ENCODE measurements at places on chromosomes 3 and 15.

GRCh38 chr15:101207867-101208288 lies 44.0 kb downstream of the CHSY1 start:
- no peak for DNase-seq

GRCh38 chr3:47259114-47259513 lies 23.5 kb downstream of the KIF9 start:
- DNase-seq = no peak

DNA sequence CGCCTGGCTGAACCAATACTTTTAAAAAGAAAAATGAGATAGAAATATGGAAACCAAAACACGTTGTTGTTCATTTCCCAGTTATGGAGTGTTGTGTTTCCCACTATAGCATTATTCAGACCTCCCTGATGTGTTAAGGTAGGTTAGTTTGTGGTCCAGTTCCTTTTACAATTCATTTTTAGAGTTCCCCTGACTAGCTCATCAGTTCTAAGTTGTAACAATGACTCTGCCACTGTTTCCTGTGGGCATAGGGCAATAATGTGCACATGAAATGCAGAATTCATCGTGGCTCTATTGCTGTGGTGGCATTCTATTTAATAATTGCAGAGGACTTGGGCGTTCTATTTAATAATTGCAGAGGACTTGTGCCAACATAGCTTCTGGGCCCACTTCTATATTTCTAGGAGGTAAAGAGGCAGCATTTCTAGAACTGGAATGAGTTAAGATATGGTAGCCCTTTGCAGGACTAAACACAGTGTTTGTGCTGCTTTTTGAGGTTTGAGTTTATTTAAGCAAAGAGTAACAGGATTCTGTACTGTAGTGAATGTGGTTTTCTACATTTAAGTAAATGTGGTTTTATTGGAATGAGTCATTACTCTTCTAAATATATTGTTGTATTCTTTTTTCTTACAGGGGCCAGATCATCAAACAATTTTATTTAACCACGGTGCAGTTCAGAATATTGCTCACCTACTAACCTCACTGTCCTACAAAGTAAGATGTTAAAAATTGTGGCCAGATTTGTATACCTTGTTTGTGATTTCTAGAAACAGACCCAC lies 47.5 kb downstream of the ARMC8 start:
- DNase-seq = no peak

GRCh38 chr3:159488602-159489001 lies 500.0 kb upstream of the IL12A start:
- no peak for DNase-seq

- no peak for DNase-seq
Observed at GRCh38 chr3:52350416-52350815, 34.3 kb downstream of the DNAH1 start.

DNA sequence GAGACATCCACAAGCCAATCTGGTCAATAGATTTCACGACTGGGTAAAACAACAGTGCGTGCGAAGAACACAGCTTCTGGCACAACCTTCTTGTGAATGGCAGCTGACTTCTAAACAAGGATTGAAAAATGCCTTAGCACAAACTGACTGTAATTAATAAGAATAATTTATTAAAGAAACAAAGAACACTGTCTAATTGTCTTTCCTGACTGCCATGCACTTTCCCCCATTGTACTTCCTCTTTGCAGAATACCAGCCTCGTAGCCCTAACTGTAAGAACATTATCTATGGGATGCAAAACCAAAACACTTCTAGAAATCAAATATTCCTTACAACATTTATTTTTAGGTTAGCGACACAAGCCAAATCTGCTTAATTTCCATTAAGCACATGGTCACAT lies 6.5 kb downstream of the FOXP1 start:
- DNase-seq = no peak

GRCh38 chr3:153666991-153667740 lies 454.0 kb upstream of the ARHGEF26 start:
- DNase-seq = no peak

DNA sequence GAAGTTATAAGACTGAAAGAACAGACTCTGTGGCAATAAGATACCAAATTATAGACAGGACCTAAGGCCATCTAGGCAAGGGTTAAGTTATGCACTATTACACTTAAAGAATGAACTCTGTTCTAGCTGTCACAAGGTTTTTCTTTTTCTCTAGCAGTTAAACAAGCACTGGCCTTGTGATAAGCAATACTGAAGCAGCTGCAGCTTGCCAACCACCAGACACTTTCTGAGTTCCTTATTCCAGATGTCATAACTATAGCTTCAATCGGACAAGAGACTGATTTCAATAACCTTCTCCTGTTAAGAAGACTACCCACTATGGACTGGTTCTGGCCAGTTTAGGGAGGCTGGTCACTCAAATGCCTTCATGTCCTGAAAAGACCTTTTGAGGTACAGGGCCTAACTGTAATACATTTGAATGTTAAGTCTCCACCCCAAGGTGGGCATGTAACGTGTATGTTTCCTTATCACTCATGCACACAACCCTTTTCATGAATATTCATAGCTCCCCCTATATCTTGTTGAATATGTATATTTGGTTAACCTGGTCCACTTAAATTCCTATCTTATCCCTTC lies 85.8 kb downstream of the CFAP20DC start:
- DNase-seq = no peak

- DNase-seq = no peak
Observed at GRCh38 chr3:28916713-28917499, 364.0 kb upstream of the RBMS3 start.

DNA sequence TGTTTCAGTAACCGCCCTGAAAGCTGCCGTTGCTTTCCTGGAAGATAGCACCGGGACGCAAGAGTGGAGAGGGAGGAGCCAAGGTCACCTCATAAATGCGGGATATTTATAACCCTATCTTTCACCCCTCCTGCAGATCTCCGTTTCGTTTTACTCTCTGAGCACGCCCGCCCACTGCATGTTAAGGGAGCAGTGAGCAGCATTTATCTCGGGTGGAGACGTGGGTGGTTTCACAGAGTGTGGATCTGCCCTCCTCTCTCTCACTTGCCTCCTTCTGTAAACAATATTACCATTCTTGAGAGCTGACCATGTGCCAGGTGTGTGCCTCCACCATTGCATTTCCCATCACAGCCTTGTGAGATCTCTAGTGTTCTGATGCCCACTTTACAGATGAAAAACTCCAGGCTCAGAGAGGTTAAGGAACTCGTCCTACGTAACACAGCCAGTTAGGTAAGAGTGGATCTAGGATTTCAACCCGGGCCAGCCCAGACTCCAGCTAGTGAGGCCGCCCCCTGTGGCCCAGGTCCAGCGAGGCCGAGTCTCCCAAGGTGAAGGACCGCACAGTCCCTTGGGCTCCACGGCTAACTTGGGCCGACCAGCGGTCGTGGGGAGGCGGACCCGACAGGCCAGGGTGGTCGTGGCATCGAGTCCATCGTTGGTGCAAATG lies 16.9 kb upstream of the SEMA4B start:
- DNase-seq = no peak

DNA sequence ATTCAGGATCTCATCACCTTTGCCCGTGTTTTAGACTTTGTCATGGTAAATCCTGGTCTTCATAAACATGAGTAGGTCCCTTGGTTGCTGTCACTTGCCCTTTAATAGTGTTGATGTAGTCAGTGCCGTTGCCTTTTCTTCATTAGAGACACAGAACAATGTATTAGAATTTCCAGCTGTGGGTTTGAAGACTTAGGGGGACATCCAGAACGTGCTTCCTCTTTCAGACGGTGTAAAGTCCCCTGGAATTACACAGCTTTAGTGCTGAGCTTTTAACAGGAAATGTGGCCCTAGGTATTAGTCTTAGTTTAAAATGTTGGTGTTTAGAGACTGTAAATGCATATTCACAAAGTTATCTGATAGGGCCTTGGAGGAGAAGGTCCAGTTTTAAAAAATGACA lies 8.8 kb upstream of the LRCH3 start:
- no peak for DNase-seq

GRCh38 chr3:25457671-25458419 lies 29.8 kb downstream of the RARB start:
- no peak for DNase-seq

- no peak for DNase-seq
Observed at GRCh38 chr15:25775317-25775912, 87.7 kb downstream of the ATP10A start.

- DNase-seq = no peak
Observed at GRCh38 chr3:19888428-19889152, 45.4 kb downstream of the EFHB start.

DNA sequence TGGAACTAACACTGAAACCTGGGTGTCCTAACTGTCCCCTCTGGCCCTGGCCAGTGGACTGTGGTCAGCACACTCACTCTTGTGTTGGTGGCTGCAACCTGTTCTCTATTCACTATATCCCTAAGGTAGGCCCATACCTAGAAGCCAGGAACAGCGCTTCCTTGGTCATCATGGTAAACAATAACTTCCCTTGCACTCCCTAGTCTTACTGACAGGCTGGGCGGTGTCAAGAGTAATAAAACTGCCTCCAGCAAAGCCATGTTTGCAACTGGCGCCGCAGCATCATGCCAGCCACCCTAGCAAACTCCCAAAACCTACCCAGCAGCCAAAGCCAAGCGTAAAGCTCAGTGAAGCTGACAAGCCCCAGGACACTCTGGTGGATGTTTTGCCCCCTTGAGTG lies 63.1 kb upstream of the TSEN2 start:
- DNase-seq = no peak

- DNase-seq = no peak
Observed at GRCh38 chr3:27729748-27730611, 7.9 kb upstream of the EOMES start.

DNA sequence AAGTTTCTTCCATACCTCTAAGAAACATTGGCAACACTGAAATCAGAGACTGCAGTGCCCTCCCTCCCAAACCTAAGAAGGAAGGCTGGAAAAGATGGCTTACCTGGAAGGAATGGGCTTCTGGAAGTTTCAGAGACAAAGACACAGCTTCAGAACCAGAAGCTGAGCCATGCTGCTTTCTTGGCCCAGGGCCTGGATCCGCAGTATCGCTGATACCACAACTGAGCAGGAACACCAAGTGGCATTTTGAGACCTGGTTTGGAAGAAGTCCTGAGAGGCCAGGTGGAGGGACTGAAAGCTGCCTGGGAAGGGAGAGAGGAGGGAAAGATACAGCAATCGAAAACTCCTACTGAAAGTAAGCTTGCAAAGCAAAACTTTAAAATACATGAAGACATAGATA lies 19.8 kb downstream of the GPR160 start:
- no peak for DNase-seq

GRCh38 chr15:94412979-94413746 lies 181.8 kb downstream of the MCTP2 start:
- DNase-seq = peak; percentile 14

GRCh38 chr3:183699238-183699947 lies 1.8 kb downstream of the YEATS2 start:
- DNase-seq = no peak

- DNase-seq = no peak
Observed at GRCh38 chr3:183460081-183461055, 31.9 kb upstream of the MCF2L2 start.

DNA sequence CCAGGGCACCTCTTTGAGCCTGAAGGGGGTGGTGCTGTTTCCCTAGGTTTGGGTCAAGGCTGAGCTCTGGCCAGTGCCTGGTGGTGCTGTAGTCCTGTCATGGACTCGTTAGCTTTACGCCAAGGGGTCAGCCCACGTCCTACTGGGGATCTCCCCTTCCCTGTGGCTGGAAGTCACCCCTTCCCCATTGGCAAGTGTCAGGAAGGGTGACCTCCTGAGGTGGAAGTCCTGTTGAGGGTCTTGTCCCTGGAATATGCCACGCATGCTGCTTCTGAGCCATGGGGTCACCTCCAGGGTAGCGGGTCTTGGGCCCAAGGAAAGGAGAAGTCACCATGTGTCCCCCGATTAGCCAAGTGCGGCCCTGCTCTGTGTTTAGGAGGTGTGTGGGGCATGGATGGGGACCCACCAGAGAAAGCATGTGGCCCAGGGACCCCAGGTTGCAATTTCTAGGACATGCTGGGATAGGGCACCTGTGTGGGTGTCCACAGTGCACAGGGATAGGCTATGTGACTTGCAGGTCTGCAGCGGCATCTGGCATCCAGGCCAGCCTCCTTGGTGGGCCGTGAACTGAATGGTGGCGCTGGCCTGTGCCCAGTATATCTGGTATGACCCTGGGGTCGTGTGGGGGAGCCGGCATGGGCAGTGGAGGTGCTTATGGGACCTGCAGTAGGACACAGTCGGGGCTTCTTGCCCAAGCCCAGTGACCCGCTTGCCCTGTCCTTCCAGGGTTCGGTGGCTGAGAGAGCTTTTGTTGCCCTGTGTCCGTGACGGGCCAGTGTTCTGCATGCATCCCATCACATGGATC lies 226.7 kb downstream of the SNRPN start:
- no peak for DNase-seq

DNA sequence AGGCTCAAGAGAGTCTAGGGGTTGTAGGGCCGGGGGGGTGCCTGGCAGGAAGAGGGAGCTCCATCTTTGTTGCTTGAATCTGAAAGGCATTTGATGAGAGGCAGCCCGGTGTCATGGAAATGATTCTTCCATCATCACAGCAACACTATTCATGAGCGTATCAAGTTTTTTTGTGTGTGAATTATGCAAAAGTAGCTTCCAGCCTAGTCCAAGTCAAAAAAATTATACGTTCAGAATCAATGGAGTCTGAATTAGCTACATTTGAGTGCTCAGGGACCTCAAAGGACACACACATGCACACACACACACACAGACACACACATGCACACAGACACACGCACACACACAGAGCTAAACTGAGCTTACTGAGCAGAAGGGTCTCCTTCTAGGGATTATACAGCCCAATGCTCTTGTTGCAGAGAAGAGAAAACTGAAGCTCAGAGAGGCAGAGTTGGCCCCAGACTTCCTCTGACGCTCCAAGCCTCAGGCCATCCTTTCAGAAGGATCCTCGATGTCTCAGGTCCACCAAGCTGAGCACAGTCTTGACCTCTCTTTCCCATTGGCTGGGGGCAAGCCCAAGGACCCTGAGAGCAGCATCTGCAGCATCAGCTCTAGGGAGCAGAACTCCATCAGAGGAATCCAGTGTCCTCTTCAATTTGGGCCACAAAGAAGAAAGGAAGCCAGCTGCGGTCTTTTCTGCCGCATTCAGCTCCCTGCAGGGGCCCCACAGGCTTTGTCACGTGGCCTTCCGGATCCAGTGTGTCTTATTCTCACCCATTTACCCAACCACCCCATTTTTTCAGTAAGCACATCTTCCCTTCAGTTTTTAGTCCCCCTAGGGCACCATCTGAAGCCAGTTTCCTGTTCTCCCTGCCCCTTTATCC lies 228.0 kb downstream of the UACA start:
- no peak for DNase-seq

DNA sequence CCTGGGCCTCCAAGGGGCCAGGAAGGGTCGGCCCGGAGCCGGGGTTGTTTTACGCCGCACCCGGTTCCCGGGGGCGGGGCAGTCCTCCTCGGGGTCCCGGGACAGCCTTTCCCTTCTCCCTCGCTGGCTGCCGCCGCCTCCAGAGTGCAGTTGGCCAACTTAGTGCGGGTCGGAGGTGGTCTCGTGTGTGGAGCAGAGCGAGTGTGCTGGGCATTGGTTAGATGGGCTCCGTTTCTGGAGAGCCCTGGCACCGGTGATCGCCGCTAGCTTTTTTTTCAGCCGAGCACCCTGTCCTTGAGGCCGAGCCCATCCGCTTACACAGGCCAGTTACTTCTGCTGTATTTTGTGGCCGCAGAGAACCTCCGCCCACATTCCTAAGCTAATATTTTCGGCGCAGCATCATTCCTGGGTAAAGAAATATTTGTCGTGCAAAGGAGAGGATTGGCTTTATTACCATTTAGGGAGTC lies 585 bp downstream of the KIF23 start:
- DNase-seq = no peak

All from NCI-H1092 (cell line).